Brain (organoid and tissue), 16 donors: ENCODE measurements at places on chromosomes 11 and 22.

- DNase-seq, result no peak
These were observed 127.9 kb upstream of the CSNK2A3 start for GRCh38 chr11:11480971-11481370.

DNA sequence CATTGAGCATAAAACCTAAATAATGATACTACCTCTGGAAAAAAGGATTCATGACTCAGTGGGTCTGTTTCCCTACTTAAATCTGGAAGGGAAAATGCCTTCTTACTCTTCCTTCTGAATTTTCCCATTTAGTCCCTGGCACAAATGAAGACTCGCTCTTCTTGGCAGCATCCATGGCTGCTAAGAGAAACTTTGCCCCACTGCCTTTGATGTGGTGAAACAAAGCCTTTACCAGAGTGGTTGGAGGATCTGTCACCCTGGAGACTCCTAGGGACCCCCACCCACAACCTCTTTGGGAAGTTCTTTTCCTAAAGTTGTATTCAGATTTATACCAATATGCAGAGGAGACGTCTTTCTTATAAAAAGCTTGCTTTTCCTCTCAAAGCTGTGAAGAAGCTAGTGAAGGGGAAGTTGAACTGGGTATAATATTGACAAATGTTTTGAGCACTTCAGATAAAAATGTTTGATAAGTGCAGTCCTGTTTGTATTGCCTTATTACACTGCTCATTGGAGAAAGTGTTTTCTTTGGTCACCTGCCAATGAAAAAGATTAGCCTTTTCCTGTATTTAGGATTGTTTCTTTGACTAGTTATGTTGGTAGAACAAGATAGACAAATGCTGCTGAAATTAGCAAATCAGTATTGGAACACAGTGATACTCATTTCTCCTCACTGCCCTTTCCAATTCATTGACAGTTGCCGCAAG, 77.3 kb downstream of the ARFGAP2 start:
- DNase-seq, result no peak

DNA sequence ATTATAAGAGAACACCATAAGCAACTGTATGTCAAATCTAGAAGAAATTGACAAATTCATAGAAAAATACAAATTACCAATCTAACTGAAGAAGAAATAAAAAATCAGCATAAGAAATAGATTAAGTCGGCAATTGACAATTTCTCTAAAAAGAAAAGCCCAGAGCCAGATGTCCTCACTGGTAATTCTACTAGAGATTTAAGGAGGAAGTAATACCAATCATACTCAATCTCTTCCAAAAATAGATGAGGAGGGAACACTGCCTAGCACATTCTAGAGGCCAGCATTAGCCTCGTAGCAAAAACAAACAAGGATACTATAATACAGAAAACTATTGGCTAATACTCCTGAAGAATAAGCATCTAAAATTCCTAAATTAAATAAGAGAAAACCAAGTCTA, 40.4 kb upstream of the IGLL5 start:
- DNase-seq, result no peak

GRCh38 chr22:36507518-36508010, 724 bp upstream of the FOXRED2 start:
- DNase-seq, result no peak

GRCh38 chr11:96620464-96621044, 230.7 kb downstream of the JRKL start:
- no peak for DNase-seq

DNA sequence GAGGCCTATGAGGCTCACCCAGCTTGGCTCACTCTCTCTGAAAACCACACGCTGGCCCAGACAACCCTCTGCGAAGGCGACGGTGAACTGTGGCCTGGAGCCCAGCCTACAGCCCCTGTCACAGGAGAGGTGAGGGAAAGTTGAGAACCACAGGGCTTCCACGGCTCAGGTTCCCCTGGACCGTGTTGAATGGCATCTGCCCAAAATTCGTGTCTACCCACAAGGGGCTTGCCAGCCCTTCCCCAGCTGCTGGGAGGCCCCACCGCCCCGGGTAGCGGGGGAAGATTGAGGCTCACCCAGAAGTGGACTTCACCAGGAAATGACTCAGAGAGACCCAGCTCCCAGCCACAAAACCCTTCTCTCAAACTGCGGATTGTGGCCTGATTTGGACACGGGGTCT, 197.1 kb downstream of the CTTN start:
- DNase-seq, result no peak

- no peak for DNase-seq
These were observed 27.7 kb downstream of the DDI1 start for GRCh38 chr11:104064034-104064630.

- no peak for DNase-seq
These were observed 25.6 kb upstream of the CD5 start for GRCh38 chr11:61076506-61077304.

GRCh38 chr11:35734669-35735410, 72.3 kb downstream of the TRIM44 start:
- no peak for DNase-seq

GRCh38 chr22:27986459-27986858, 67.4 kb upstream of the PITPNB start:
- no peak for DNase-seq

GRCh38 chr11:110299006-110299785, 2.8 kb upstream of the RDX start:
- DNase-seq, result no peak

DNA sequence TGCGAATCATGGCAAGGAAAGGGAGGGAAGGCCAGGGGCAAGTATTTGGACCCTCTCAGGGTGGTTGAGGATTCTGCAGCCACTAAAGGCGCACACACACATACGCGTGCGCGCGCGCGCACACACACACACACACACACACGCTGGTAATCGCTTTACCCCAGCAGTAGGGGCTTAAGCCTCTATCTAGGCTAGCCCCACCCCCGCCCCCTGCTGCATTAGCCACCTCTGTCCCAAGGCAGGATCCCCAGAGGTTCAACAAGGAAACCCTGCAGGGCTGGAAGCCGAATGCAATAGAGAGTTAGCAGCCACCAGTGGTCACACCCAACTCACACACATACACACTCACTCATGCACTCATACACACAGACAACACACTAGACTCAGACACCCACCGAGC, 28.6 kb upstream of the ELFN2 start:
- no peak for DNase-seq

DNA sequence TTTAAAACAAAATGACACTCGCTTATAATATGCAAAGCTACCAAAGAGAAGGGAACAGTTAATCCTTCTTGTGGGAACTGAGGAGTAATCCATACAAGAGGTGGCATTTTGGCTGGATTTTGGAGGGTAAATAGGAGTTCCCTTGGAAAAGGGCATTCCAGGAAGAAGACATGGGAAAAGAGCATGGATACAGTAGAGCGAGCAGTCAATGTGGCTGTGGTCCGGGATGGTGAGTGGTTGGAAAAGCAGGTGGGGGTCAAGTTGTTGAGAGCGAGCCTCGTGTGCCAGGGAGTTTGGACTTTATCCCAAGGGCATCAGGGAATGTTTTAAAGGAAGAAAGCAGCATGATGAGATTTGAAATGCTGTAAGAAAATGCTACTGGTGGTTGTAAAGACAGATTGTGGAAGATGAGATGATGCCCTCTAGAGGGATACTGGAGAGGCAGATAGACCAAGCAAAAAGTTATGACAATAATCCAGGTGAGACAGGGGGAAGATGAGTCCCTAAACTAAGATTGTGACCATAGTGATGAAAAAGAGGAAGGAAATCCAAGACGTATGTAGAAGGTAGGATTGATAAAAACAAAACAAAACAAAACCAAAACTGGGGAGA, 3.8 kb upstream of the MMP7 start:
- DNase-seq, result no peak

DNA sequence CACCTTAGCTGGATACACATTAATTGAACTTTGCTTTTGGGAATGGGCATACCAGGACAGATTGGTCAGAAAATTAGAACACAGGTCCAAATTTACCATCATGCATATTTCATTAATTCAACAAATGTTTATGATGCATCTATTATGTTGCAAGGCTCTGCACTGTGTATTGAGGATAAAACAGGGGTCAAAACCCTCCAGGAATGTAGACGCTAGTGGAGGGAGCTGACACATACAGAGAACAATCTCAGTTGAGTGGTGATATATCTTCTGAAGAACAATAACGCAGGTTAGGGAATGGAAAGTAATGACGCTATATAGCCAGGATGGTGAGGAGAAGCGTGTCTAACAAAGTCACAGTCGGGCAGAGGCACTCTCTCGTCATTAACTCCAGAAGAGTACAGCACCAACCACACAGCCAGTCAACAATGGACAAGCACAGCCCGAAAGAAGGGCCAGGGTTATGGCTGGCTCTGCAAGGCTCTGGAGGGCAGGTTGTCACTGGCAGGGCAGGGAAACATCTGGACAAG, 3.8 kb downstream of the FLI1 start:
- no peak for DNase-seq

- no peak for DNase-seq
These were observed 23.3 kb upstream of the LYVE1 start for GRCh38 chr11:10591741-10592140.

DNA sequence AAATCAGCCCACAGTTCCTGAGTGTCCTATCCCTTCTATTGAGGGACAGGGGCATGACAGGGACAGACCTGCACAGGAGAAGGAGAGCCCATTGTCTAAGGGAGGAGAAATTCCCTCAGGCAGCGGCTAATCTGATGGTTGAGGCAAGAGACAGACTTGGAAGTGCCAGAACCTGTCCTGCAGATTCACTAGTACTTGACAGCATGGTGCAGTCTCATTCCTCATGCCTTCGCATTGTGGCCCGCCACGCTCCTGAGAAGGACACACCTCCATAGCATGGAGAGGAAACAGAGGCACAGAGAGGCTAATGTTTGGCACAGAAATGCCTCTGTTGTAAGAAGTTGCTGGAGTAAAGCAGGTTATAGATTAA, 3.2 kb downstream of the P2RY6 start:
- no peak for DNase-seq

DNA sequence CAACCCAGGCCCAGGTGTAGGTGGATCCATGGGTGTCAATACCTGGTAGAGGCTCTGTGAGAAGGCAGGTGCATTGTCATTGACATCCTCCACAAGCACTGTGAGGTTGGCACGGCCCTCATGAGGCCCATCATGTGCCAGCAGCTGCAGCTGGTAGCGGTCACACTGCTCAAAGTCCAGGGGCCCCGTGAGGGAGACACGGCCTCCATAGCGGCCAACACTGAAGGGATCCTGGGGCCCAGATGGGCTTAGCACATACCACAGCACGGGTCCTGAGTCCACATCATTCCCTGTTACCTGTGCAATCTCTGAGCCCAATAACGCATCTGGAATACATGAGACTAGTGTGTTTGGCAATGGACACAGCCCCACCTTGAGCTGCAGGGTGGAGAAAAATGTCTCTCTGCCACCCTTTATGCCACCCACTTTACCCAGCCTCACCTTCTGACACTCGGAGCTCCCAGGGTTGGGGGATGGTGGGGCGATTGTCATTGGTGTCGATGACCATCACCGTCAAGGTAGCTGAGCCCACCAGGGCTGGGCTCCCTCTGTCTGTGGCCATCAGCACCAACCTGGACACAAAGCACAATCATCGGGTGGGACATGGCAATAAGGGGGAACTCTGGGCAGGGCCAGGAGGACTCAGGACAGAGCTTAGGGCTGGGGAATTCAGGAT, 6.1 kb upstream of the TPP1 start:
- no peak for DNase-seq

GRCh38 chr11:61581030-61581928, at the start of gene SYT7:
TSS of gene SYT7 (minus strand) at chr11:61581076. CDS start at chr11:61580820, 256 bp downstream.
- peak; percentile 98 for DNase-seq

GRCh38 chr11:121551463-121551862, 98.7 kb upstream of the SORL1-AS1 start:
- DNase-seq, result no peak

GRCh38 chr22:24765166-24765565, 9.4 kb downstream of the PIWIL3 start:
- no peak for DNase-seq

- peak; percentile 98 for DNase-seq
These were observed at the start of gene TNRC6B for GRCh38 chr22:40177738-40178416. TSS of gene TNRC6B (plus strand) at chr22:40177925. CDS start at chr22:40178136, 211 bp downstream.

DNA sequence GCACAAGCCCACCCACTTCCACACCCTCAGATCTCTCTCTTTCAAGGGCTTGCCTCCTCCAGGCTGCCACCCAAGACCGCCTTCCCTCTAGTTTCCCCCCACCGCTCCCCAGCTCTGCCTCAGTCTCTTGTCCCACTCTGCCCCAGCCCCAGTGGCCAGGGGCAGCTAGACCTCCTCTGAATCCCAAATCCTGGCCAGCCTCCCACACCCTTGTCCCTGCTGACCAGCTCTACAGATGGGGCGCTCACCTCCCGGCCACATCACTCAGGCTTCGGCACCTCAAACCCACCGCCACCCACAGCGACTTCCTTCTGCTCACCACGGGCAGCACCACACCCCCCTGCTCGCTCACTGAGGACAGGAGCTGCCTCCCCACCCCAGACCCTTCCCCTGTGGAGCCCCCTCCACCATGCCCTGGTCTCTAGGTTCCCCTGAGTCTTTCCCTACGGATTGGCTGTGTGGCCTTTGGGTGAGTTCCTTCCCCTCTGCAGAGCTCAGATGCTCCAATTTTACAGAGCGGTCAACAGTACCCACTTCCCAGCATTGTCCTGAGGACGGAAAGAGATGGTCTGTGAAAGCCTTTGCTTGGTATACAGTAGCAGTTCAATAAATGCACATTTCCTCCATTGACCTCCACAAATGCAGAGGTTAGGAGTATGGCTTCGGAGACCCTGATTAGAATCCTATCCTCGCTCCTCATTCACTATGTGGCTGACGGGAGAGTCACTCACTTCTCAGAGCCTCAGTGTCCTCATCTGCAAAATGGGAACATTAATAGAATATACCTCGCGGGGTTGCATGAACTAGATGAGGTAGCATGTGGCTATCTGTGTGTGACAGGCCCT, 11.5 kb upstream of the SPI1 start:
- no peak for DNase-seq

DNA sequence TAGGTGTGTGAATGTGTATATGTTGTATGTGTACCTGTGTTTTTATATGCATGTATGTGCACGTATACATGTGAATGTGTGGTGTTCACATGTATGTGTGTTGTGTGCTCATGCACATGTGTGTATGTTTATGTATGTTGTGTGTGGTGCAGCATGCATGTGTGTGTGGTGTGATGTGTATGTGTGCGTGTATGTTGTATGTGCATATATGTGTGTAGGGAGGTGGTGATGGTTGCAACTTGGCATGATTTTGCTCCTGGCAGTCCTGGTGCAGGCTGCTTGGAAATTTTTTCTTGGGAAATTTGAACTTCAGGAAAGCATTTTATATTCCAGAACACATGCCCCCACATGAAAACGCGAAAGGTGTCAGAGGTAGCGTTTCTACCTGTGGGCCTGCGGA, 1177.8 kb downstream of the TBC1D22A start:
- DNase-seq, result no peak

GRCh38 chr22:46447906-46448305, 89.5 kb downstream of the CELSR1 start:
- no peak for DNase-seq

GRCh38 chr11:36022882-36023281, 79.0 kb downstream of the LDLRAD3 start:
- no peak for DNase-seq

- DNase-seq, result no peak
These were observed 1.1 kb downstream of the GLYAT start for GRCh38 chr11:58730507-58731089.

- DNase-seq, result no peak
These were observed 202.1 kb upstream of the B3GAT1 start for GRCh38 chr11:134614141-134614540.

- DNase-seq, result peak; percentile 93
These were observed 1.1 kb upstream of the TTLL1 start for GRCh38 chr22:43090130-43090789.
